Aorta (tissue), 5 donors: ENCODE measurements at places on chromosomes 2 and 18. TPM values are rescaled to one million over a fixed set of nuclear protein-coding genes. Genes with fewer than 3 reads are reported as not detected.

DNA sequence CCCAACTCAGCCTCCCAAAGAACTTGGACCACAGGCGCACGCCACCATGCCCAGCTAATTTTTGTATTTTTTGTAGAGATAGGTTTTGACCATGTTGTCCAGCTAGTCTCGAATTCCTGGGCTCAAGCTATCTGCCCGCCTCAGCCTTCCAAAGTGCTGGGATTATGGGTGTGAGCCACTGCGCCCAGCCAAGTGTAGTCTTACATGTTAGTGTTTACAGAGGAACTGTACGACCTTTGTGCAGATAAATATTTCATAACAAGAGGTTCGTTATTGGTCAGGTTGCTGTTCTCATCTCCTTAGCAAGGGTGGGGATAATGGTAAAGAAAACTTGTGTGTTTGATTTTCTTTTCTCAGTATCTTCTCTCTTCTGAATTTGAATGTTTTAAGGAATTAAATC, 46.5 kb downstream of the RALBP1 start:
- DNase-seq, result no peak
- H3K27ac ChIP-seq, result no peak overlapping the region
- H3K36me3 ChIP-seq, result no peaks in the 10 kb centered on the region
- no peak overlapping the region for H3K4me3 ChIP-seq

The CABLES1 gene
- 25.7 TPM for total RNA-seq

DNA sequence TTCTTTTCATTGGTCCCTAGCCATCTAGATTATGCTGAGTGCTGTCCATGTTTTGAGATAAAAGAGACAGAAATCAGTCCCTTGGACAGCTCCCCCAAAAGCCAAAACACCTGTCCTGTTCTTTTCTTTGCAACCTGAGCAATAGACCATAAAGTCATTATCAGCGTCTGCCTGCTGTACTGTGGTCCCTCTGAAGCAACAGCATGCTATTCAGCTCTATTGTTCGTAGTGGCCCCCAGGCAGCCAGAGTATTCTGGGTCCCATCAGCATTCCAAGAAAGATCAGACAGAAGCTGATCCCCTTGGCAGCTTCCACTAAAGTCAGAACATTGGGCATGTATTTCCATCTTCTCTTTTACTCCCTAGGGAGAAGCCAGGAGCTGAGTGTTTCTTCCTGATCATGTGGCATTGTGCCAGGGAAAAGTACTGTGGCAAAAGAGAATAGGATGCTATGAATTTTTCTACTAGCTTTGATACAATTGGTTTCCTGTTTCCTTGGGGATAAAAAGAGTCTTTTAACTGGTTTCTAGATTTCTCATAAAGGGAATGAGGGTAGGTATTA, 33.6 kb upstream of the ZSWIM2 start:
- no peaks in the 10 kb centered on the region for H3K36me3 ChIP-seq
- H3K27me3 ChIP-seq, result no peaks in the 10 kb centered on the region
- no peak overlapping the region for H3K4me3 ChIP-seq
- DNase-seq, result no peak
- no peaks in the 10 kb centered on the region for H3K4me1 ChIP-seq
- H3K27ac ChIP-seq, result no peak overlapping the region

GRCh38 chr18:47248604-47249313, 2.7 kb downstream of the SKOR2 start:
- no peak overlapping the region for H3K4me3 ChIP-seq
- no peak overlapping the region for H3K27ac ChIP-seq
- no peaks in the 10 kb centered on the region for H3K27me3 ChIP-seq

The KCNK3 gene
- 14.7 TPM for total RNA-seq

The THSD7B gene
- total RNA-seq, result 5.1 TPM

- no peaks in the 10 kb centered on the region for H3K27me3 ChIP-seq
- H3K27ac ChIP-seq, result no peak overlapping the region
- H3K4me3 ChIP-seq, result no peak overlapping the region
- H3K4me1 ChIP-seq, result no peaks in the 10 kb centered on the region
Measured at GRCh38 chr2:234488913-234489451, 7.9 kb downstream of the ARL4C start.

DNA sequence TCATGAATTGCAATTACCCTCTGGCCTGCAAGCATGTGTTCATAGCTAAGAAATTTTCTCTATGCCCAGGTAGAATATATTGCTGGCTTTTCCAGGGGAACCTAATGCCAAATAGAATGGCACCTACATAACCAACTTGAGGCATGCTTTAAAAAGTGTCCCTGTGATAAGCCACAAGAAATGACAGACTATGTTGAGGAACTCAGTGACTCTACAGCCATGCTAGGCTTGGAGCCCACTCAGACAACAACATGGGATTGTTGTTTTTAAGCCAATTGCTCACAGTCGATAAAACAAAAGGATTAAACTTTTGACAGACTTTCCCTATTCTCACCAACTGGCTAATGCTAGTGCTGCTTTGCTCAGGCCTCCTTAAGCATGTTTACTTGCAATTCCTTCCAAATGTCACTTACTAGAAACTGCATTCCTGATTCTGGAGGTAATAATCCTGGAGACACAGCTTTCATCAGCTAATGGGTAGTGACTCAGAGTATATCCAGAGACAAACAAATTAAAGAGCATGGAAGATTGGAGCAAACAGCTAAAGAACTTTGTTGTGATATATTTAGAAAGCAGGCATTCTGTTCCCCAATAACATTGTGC, 249.0 kb downstream of the SLC8A1 start:
- no peak for DNase-seq
- H3K36me3 ChIP-seq, result no peaks in the 10 kb centered on the region
- no peak overlapping the region for H3K4me3 ChIP-seq
- H3K27ac ChIP-seq, result no peak overlapping the region
- H3K4me1 ChIP-seq, result peaks cover 4% of the 10 kb centered on the region

The FAM237A gene
- not detected for total RNA-seq

- no peak overlapping the region for H3K4me3 ChIP-seq
- H3K4me1 ChIP-seq, result no peaks in the 10 kb centered on the region
- no peaks in the 10 kb centered on the region for H3K36me3 ChIP-seq
- DNase-seq, result no peak
- no peak overlapping the region for H3K27ac ChIP-seq
- peaks cover 2% of the 10 kb centered on the region for H3K27me3 ChIP-seq
Measured at GRCh38 chr2:17298453-17298852, 219.8 kb downstream of the RAD51AP2 start.

DNA sequence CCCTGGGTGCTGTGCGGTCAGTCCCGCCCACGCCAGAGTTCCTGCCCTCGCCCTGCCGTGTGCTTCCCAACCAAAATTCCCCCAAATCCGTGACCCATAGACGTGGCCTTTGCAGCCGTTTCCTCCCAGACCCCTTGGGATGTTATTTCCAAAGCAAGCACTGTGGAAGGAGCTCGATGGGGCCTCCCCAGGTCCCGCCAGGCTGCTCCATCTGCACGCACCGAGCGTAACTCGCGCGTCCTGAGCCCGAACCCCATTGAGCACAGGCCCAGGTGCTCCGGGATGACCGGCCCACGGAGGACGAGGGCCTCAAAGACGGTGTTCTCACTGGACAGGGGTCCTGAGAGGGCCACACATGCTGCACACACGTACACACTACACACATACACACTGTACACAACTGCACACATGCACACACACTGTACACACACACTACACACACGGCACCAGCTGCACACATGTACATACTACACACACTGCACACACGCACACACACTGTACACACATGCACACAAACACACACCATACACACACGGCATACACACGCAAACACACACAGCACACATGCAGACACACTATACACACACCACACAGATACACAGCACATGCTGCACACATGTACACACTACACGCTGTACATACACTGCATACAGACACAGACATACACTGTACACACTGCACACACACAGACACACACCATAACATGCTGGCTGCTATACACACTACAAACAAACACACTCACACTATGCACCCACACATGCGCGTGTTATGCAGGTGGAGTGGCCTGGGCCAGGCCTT, 431.2 kb upstream of the SALL3 start:
- H3K4me3 ChIP-seq, result no peak overlapping the region
- no peak for DNase-seq
- H3K27ac ChIP-seq, result no peak overlapping the region
- H3K36me3 ChIP-seq, result no peaks in the 10 kb centered on the region
- no peaks in the 10 kb centered on the region for H3K4me1 ChIP-seq

- no peak overlapping the region for H3K4me3 ChIP-seq
- no peak overlapping the region for H3K27ac ChIP-seq
- DNase-seq, result no peak
- no peaks in the 10 kb centered on the region for H3K27me3 ChIP-seq
Measured at GRCh38 chr2:84805250-84805958, 75.5 kb downstream of the TRABD2A start.

DNA sequence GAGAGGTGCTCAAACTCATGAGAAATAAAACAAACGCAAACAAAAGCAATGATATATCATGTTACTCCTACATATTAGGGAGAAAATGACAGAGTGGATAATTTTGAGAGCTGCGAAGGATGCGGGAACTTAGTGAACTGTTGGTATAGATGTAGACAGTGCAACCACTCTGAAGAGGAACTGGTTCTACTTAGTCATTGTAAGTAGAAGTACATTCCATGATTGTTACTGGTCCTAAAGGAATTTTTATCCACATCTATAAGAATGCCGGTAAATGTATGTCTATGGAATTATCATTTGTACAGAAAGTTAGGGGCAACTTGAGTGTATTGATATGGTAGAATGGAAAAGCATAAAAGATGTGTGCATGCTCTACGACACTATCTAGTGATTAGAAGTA, 1238.4 kb downstream of the LRP1B start:
- DNase-seq, result no peak
- no peak overlapping the region for H3K4me3 ChIP-seq
- H3K36me3 ChIP-seq, result no peaks in the 10 kb centered on the region
- H3K27me3 ChIP-seq, result no peaks in the 10 kb centered on the region

GRCh38 chr2:17095340-17095739, 422.9 kb downstream of the RAD51AP2 start:
- H3K27ac ChIP-seq, result no peak overlapping the region
- H3K36me3 ChIP-seq, result no peaks in the 10 kb centered on the region
- no peaks in the 10 kb centered on the region for H3K4me1 ChIP-seq
- H3K27me3 ChIP-seq, result no peaks in the 10 kb centered on the region
- no peak overlapping the region for H3K4me3 ChIP-seq

The CGREF1 gene
- 8.6 TPM for total RNA-seq

DNA sequence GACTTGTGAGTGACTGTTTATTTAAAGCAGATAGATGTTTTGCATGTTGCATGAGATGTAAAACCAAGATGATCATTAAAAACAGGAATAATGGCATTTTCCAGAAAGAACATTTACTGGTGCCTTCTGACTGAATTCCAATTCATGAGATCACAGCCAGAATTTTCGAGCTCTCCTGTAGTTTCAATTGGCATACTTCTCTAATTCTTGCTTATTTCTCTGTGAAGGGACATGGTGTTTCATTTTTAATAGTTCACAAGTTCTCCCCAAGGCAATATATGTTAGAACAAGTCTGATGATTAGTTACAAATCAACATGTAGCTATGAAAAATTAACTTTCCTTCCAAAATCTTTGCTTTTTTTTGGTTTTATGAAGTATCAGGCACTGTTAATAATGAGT, 105.7 kb downstream of the PDE1A start:
- DNase-seq, result no peak
- H3K4me1 ChIP-seq, result peaks cover 1% of the 10 kb centered on the region
- H3K27ac ChIP-seq, result no peak overlapping the region
- H3K4me3 ChIP-seq, result no peak overlapping the region

GRCh38 chr2:238362626-238363025, 42.3 kb downstream of the TRAF3IP1 start:
- H3K27me3 ChIP-seq, result no peaks in the 10 kb centered on the region
- no peak overlapping the region for H3K27ac ChIP-seq
- peaks cover 2% of the 10 kb centered on the region for H3K36me3 ChIP-seq
- no peak for DNase-seq
- H3K4me1 ChIP-seq, result no peaks in the 10 kb centered on the region
- H3K4me3 ChIP-seq, result no peak overlapping the region

The PRSS56 gene
- total RNA-seq, result not detected

GRCh38 chr2:31859959-31860358, 150.8 kb downstream of the MEMO1 start:
- H3K36me3 ChIP-seq, result no peaks in the 10 kb centered on the region
- H3K27me3 ChIP-seq, result no peaks in the 10 kb centered on the region
- no peak overlapping the region for H3K4me3 ChIP-seq
- H3K4me1 ChIP-seq, result no peaks in the 10 kb centered on the region
- no peak overlapping the region for H3K27ac ChIP-seq

GRCh38 chr2:70560442-70560841, 6.8 kb upstream of the TGFA start:
- H3K27me3 ChIP-seq, result peaks cover 2% of the 10 kb centered on the region
- no peaks in the 10 kb centered on the region for H3K4me1 ChIP-seq
- H3K36me3 ChIP-seq, result no peaks in the 10 kb centered on the region
- no peak overlapping the region for H3K4me3 ChIP-seq
- DNase-seq, result no peak

DNA sequence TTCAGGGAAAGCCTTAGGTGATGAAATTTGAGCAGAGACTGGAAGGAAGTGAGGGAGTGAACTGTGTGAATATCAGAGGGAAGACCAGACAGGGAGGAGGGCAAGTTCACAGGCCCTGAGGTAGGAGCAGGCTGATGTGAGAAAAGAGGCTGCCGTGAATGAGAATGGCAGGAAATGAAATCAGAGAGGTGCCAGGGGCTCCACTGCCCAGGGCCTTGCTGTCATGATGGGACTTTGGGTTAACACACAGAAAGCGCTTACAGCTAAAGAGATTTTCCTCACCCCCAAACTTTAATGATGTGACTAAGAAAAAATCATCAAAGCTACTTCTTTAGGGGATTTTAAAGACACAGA, 53.8 kb downstream of the MARCHF4 start:
- H3K36me3 ChIP-seq, result no peaks in the 10 kb centered on the region
- no peak overlapping the region for H3K4me3 ChIP-seq
- no peak for DNase-seq
- no peaks in the 10 kb centered on the region for H3K4me1 ChIP-seq

DNA sequence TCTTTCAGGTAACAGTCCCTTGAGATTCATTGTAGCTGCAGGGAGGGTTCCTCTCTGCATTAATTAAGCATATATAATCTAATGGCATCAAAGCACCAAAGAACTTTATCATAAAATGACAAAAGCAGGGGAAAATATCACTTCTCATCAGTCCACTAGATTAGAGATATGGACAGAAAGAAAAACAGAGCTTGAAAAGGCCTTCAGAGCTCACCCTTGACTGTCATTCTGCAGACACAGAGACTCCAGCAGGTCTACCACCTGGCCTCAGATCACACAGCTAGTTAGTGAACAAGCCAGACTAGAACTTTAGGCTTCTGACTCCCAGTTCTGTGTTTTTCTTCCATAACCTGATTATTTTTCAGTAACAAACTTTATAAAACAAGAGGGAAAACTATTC, 88.5 kb downstream of the FIGN start:
- no peak overlapping the region for H3K4me3 ChIP-seq
- no peak for DNase-seq
- no peaks in the 10 kb centered on the region for H3K36me3 ChIP-seq
- H3K4me1 ChIP-seq, result peaks cover 3% of the 10 kb centered on the region
- no peak overlapping the region for H3K27ac ChIP-seq

- DNase-seq, result no peak
- peaks cover 11% of the 10 kb centered on the region for H3K4me1 ChIP-seq
- no peaks in the 10 kb centered on the region for H3K36me3 ChIP-seq
- H3K4me3 ChIP-seq, result no peak overlapping the region
- no peaks in the 10 kb centered on the region for H3K27me3 ChIP-seq
Measured at GRCh38 chr2:159053161-159054031, 85.0 kb downstream of the TANC1 start.
